ENCODE measurements at places on chromosomes 1 and 21.
A peak's percentile ranks its signal among the peaks of the same experiment; 100 is the strongest.

DNA sequence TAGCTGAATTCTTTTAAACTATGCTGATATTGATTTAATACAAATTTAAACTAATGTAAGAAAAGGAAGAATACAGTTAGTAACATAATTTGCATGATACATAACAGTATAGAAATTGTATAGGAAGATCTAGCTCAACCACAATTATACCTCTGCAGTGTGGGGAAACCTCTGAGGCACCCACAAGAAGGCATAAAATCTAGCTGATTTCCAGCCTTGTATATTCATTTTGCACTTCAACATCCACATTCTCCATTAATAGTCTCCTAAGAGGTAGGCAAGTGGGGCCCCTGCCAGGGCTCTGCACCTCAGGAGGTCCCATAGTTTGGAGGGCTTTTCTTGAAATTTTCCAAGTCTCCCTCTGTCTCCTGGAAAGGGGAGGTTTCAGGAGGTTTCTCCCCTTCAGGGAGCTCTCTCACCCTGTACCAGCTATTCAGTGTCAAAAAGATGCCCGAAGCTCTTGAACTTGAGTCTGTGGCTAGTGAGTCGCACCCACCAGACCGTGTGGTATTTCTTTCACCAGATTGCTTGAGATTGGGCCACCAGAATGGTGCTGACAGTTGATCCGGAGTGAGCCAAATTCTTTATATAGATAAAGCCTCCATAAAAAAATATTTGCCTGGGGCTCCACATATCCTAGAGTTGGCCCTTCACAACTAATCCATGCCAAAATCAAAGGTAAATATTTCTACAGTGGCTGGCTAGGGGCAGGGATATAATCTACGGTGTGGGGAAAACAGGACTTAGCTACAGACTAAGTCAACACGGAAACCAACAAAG is 108.2 kb downstream of the TIAM1 start:
- DNase-seq: no peak

DNA sequence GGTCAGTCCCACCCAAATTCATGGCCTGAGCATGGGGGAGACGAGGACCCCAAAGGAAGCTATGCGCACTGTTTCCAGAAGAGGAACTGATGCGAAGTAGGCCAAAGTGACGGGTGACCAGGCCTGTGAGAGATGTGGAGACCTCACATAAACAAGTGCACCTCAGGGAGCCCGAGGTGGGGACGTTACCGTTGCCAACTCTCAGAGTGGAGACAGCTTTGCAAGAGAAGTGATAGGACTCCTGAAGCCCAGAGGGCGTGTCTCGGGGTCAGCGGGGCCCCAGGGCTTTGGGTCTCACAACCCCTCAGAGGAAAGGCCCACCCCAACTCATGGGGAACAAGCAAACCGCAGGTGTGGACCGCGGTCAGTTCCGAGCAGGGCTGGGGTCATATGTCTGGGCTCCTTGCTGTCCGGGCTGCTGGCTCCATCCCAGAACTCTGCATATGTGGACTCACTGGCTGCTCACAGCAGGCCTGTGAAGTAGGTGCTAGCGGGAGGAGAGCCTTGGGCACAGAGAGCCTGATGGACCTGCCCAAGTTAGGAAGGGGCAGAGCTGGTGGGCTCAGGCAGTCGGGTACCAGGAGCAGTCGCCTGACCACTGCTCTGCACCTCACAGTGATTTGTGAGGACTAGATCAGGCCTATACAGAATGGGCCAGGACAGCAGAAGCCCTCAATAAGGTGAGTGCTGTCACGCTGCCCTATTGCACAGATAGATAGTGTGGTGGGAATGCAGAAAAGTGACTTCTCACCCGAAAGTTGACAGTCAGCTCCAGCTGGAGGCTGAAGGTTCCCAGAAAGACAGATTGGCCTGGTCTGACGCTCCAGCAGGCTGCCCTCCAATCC is 26.2 kb downstream of the STUM start:
- DNase-seq: no peak

GRCh38 chr21:41460578-41461527 is 34.8 kb downstream of the MX1 start:
- peak; percentile 71 for DNase-seq

DNA sequence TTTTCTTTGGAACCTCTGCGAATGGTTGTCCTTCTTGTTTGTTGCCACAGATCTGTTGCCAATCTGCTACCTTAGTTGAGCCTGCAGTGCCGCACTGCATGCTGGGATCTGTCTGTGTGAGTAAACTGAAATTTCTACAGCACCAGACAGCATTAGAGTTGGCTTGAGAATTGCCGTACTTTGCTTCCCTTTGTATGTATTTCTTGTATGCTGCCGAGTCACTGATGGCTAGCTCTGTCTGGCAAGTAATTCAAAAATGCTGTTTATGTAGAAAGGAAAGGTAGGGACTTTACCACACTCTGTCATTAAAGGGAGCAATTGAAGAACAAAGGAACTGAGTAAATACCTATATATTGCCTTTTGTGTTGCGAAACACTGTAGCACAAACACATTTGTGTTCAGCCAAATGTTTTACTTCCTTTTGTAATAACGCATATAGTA is 857.4 kb downstream of the USP25 start:
- DNase-seq: no peak

DNA sequence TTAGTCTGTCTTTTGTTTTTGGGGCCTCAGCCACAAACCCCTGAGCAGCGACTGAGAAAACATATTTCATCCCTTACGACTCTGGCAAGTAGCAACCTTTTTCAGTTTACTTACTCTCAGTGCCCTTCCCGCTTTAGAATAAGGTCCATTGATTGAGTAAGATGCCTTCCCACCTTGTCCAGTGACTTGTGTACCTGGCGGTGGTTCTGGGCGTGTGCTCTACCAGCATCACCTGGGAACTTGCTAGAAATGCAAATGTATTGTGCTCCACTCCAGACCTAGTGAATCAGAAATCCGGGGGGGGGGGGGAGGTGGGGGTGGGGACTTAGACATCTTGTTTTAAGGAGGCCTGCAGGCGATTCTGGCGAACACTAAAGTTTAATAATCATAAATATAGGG is 72.1 kb downstream of the S1PR1 start:
- DNase-seq: no peak

GRCh38 chr1:87062687-87063086 is 148.3 kb downstream of the HS2ST1 start:
- no peak for DNase-seq

DNA sequence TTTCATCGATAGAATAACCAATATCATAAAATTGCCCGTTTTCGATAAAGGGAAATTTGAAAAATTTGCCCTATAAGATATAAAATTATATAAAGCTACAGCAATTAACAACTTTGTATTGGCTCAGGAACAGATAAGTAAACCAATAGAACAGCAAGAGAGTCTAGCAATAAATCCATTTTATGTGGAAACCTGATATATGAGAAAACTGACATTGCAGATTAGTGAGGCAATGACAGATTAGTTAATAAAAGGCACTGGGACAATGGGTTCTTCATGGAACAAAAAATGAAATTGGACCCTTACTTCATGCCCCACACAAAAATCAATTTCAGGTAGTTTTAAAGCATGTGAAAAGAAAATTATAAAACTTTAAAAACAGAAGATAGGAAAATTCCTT is 169.9 kb upstream of the ST6GALNAC5 start:
- no peak for DNase-seq

GRCh38 chr1:47192458-47193384 is 2.9 kb upstream of the PDZK1IP1 start:
- peak; percentile 67 for DNase-seq

- DNase-seq: no peak
Measured at GRCh38 chr1:226772446-226773139, 33.5 kb upstream of the ITPKB start.

DNA sequence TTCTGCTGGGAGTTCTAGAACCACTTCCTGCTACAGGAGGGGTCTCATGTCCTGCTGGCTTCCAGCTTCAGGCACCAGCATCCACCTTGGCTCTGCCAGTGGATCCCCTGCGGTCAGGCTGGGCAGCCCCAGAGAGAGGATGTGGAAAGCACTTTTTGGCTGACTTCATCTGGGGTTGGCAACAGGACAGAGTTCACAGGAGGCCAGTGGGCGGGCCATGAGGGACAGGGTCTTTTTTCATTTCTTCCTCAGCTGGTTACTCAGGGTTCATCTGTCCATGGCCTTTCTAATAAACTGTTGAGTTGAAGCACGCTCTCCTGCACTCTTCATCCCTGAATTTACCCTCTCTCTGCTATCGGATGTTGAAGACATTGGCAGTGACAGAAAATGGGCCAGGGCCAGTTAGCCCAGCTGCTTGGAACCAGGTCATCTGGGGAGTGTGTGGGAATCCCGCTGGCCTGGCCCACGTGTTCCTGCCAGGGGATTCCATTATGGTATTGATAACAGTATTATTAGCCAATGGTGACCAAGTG is 45.2 kb downstream of the RPS6KA1 start:
- DNase-seq: no peak

- DNase-seq: no peak
Measured at GRCh38 chr1:171222936-171223335, 25.4 kb upstream of the FMO1 start.

DNA sequence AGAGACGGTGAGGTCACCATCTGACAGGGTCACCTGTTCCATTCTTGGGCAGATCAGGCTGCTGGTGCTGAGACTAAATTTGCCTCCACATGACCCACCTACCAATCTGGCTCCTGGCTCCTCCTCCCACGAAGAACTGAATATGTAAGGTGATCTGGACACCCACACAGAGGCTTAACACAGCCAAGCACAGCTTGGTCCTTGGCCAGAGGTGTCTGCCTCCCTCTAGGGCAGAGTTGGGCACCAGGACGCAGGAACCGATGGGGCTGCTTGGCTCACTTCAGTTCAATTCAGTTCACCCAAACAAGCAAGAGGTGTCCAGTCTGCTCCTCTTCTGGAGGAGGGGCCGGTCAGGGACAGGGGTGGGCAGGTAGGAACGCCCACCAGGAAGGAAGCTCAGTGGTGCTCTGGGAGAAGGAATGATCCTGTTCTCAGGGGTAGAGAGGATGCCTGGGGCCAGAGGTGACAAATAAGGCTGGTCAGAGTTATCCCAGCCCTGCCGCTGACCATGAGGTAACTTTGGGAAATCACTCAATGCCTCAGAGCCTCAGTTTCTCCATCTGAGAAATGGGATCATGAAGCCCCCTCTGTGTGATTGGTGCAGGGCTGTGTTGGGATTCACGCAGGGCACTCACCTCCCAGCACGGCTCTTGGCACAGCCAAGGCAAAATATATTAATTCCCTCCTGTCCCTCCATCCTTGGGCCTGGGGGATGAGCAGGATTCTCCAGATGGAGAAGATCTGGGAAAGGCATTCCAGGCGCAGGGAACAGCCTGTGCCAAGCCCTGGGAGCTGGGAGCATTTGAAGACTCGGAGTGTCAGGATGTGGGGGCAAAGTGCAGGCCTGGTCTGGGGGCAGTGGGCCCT is 284.5 kb downstream of the PTPRU start:
- DNase-seq: no peak

- no peak for DNase-seq
Measured at GRCh38 chr21:30924146-30924700, 42.8 kb upstream of the KRTAP11-1 start.

DNA sequence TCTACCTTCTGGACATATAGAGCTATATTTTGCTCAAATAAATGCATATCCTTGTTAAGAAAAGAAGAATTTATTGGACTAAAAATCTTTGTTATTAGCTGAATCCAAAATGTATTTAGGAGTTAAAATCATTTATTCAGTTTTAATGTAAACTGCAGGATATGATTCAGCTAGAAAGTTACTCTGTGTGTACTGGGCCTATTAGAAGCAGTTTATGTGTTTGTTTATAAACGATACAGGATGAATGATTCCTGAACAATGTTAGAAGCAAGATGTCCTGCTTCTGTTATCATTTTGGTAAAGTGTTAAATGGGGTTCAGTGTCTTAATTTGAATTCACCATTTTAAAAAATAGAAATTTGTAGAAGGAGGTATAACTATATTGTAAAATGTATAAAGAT is 549.2 kb upstream of the ZRANB2 start:
- DNase-seq: no peak

DNA sequence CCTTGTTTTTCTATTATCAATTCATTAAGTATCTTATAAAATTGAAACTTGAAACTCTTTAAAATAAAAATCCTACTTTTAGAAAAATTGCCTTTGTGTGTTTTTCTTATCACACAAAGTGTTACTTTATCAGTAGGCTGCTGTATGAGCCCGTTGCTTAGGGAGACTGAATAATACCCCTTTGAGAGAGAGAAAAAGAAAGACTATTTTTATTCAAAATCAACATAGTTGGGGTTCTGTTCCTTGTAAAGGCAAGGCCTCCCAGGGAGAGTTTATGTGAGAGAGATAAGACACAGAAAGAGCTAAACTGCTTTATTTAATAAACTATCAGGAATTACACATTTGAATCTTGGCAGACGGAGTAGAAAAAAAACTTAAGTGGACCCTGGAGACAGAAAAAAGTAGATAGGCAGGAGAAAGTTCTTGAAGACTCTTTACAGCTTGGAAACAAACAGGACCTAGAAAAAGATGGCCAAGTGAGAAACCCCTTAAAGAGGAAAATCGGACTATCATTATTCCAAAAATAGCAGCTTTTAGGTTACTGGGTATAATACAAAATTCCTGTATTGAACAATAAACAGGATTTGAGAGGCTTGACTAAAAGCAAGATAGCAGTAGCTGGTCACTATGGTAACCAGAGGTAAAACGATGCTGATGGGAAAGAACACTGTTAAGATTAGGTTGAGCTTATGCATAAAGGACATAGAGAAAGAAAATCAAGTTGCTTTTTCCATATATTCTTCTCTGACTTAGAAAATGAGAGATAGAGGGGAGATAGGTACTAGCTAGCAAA is 170.9 kb downstream of the LRRC7 start:
- DNase-seq: no peak

GRCh38 chr1:157233131-157233530 is 94.9 kb upstream of the ETV3 start:
- no peak for DNase-seq

- no peak for DNase-seq
Measured at GRCh38 chr1:173476197-173476664, 904 bp upstream of the PRDX6 start.

DNA sequence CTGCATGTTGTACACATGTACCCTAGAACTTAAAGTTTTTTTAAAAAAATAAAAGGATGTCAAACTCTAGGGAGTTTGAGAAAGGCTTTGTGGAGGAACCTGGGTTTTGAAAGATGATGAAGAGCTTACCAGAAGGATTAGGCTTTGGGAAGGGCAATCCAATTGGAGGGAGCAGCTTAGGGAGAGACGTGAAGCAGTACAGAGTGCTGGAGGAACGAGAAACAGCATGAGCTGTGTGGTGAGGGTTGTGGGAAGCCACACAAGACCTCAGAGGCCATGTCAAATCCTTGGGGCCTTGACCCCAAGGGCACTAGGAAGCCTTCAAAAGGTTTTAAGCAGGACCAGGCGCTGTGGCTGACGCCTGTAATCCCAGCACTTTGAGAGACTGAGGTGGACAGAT is 8.4 kb upstream of the KPNA6 start:
- DNase-seq: no peak

DNA sequence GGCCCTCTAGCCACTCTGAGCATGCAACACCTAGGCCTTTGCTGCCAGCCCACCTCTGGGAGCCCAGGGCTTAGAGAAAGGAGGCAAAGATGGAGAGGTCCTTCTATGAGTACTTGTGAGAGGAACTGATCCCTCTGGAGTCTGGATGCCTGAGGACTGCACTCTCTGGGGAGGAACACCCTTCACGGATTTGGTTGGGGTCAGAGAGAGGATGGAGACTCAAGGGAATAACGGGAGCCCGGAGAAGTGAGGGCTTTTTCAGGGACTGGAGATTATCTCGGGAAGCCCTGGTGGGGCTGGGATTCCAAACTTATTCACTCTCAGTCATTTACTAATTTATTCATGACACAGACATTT is 413 bp upstream of the C1orf232 start:
- no peak for DNase-seq

GRCh38 chr1:1144843-1145546 is 28.7 kb upstream of the TTLL10 start:
- no peak for DNase-seq

GRCh38 chr1:156382561-156382960 is 13.6 kb downstream of the RHBG start:
- no peak for DNase-seq
